ENCODE measurements at places on chromosomes 1 and 21.
A peak's percentile ranks its signal among the peaks of the same experiment; 100 is the strongest.

GRCh38 chr1:155075535-155075934, 3.1 kb upstream of the EFNA3 start:
- DNase-seq: no peak

DNA sequence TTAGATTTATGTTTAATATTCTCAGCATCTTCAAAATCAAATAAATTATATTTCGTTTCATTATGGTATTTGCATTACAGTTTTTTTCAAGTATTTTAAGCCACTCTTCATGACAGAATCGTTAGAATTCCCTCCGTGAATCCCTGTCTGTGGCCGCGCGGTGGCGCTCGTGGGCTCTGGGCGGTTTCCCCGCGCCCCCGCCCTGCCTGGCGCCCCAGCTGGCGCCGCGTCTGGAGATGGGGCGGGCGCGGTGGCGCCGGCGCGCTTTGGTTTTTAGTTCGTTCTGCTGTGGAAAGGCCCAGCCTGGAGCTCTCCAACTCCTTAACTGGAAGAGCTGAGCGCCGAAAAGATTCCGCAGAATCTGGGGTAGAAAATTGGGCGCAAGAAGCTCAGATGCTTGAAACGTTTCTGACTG, 25.7 kb downstream of the PRMT2 start:
- peak; percentile 68 for DNase-seq

- DNase-seq: no peak
These were observed 249.1 kb upstream of the PTBP2 start for GRCh38 chr1:96472471-96472870.

GRCh38 chr1:21594935-21595897, 73.9 kb downstream of the RAP1GAP start:
- DNase-seq: peak; percentile 72

DNA sequence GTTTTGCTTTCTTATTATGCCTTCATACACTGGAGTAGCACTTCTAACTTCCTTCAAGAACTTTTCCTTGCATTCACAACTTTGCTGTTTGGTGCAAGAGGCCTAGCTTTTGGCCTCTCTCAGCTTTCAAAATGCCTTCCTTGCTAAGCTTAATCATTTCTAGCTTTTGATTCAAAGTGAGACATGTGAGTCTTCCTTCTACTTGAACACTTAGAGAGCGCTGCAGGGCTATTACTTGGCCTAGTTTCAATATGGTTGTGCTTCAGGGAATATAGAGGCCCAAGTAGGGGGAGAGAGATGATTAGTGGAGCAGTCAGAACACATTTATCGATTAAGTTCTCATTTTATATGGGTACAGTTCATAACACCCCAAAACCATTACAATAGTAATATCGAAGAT, 12.4 kb downstream of the ANGEL2 start:
- DNase-seq: no peak

DNA sequence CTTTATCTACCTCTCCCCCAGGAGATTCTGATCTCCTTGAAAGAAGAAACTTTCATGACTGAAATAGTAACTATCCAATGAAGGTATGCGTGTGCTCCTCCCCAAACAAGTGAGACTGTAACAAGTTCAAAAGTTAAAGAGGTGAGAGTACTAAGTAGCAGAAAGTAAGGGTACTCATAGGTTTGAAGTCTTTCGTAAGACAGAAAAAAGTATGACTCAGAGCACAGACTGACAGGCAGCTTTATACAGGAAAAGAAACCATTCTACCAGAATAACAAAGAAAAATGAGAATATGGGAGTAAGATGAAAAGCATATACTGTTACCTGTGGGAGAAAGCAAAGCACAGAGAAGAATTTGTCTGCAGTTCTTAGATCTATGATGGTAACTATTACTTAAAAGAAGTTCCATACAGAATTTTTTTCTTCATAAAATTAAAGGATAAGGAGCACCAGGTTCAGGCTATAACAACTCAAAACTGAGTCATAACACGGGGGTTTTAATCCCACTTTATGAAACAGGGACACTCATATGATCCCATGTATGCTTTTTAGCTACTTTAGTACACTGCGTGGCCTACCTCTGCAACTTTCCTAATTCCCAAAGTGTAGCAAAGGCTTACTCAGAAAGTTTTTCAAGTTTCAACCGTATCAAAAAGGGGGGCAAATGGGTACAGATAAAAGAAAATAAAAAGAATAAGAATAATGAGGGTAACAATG, 52.0 kb downstream of the FOXJ3 start:
- peak; percentile 56 for DNase-seq

- peak; percentile 41 for DNase-seq
These were observed 10.9 kb downstream of the TNFRSF25 start for GRCh38 chr1:6454856-6455751.
